Right ventricle myocardium inferior (tissue), 1 donor: ENCODE measurements at places on chromosomes 6 and 20. TPM values are rescaled to one million over a fixed set of nuclear protein-coding genes. Genes with fewer than 3 reads are reported as not detected.

Gene ASIP
- total RNA-seq = 15.0 TPM

Gene ID4
- 1.6 TPM for total RNA-seq

Gene SRSF6
- 52.0 TPM for total RNA-seq

Gene OPRM1
- not detected for total RNA-seq

Gene DEFB132
- not detected for total RNA-seq

Gene KCNB1
- 0.81 TPM for total RNA-seq

Gene ATF6B
- 24.4 TPM for total RNA-seq

Gene RIMS4
- total RNA-seq = not detected

Gene CST7
- total RNA-seq = 1.4 TPM

Gene ARHGAP40
- not detected for total RNA-seq

Gene FAM229B
- total RNA-seq = 75.1 TPM

Gene GLP1R
- 6.8 TPM for total RNA-seq

Gene BPHL
- total RNA-seq = 19.0 TPM

Gene RCAN2
- total RNA-seq = 273 TPM

Gene PKIG
- total RNA-seq = 206 TPM
